ENCODE measurements at places on chromosomes 13 and 19.

GRCh38 chr13:47111499-47111898 is 214.6 kb upstream of the HTR2A start:
- no peak for DNase-seq

- no peak for DNase-seq
Measured at GRCh38 chr19:56476651-56477428, at the start of gene ZNF667. TSS of gene ZNF667 (minus strand) at chr19:56477345. CDS start at chr19:56462370, 14,975 bp downstream.

DNA sequence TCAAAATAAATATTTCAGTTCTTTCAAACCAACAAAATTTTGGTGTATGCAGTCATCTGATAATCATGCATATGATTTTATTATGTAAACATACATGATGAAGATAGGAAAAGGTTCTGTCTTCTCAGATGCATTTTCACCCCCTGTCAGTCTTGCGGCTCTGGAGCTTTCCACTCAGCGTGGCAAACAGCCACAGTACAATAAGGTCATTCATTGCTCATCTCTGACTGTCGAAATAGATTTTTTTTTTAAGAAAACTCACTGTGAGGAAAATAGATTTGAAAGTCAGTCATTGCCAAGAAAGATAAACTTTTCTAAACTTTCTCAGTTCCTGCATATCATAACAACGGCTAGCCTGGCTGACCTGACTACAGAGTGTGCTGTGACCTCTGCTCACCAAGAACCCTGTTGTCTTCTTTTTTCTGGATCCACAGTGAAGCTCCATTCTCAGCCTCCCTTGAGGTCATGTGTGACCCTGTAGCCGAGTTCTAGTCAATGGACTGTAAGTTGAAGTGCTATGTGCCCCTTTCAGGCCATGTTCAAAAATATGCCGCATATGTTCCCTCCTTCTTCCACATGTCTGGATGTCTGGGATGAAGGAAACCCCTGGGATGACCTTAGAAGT is 519.6 kb downstream of the KLF5 start:
- no peak for DNase-seq

DNA sequence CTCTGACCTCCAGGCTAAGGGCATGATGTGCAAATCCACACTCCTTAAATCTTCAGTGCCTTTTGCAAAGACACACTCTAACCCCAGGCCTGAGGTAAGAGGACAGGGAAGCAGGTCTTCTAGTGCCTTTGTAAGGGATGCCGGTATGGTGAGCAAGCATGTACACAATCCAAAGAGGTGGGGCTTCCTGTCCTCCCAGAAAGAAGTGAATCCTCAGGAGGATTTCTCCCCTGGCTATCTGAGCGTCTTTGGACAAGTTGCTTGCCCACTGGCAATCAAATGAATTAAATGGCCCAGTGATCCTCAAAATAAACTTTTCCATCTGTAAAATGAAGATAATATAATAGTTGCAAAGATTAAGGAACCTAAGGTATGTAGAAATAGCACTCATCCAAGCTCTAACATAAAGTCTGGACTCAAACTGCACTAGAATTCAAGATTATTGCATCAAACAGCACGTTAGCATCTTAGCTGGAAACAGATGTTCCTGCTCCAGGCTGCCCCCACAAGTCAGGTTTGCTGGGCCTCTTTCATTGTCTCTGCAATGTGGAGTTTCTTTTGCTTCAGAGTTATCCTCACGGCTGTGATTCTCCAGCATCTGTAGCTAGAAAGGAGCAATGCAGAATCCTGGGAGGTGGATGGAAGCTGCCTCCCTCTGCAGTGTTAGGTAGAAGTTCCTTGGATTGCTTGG is 249.6 kb downstream of the TSHZ3 start:
- DNase-seq: no peak

GRCh38 chr19:10007371-10008183 is 2.7 kb downstream of the COL5A3 start:
- DNase-seq: no peak

DNA sequence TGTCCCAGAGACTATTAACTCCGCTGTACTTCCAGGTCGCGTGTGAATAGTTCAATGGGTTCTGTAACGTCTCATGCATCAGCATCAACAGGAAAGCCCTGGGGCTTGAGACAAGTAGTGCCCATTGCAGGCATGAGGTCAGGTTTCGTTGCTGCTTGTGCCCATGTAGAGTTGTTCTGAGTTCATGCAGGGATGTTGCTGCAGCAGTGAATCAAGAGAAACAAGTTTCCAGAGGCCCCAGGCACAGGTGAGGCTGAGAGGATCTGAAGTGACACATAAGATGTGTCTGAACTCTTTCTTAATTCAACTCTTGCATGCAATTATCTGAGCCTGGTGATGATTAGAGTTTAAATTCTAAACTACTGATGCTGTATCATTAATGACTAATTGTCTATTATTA is 8.6 kb upstream of the ZNF283 start:
- DNase-seq: no peak

- DNase-seq: no peak
Measured at GRCh38 chr13:106612688-106613087, 44.8 kb upstream of the ARGLU1 start.

All from T-helper 22 cell (primary cell).